ENCODE measurements at places on chromosomes 5 and 9.

DNA sequence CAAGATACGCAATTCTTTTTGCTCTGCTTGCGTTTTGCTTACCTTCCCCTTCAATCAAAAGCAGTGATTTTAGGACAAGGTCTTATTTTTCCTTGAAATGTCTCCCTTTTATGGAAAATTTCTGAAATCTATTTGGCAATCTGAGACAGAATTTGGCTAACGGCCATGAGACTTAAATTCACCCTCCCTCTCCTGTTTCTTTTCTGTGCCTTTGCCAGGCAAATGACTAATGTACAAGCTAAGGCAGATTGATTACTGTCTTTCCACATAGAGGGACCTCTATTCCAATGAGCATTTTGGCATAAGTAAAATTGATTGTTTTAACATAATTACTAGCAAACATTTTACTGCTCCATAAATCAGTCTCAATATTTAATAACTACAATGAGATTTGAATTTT lies 31.7 kb downstream of the FAM81B start:
- no peak for DNase-seq

DNA sequence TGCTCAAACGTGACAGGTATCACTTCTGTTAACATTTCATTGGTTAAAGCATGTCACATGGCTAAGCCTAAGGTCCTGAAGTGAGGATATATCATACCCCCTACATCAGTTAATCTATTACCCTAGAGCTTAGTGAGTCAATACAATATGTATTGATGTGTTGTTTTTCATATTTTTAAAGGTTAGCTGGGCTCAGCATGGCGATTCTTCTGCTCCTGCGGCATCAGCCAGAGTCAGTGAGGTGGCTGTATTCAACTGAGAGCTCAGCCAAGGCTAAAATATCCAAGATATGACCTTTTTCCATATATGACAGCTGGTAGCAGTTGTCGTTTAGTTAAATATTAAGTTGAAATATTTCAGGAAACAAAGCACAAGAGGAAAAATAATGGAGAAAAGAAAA lies 38.5 kb upstream of the MPDZ start:
- DNase-seq: no peak

DNA sequence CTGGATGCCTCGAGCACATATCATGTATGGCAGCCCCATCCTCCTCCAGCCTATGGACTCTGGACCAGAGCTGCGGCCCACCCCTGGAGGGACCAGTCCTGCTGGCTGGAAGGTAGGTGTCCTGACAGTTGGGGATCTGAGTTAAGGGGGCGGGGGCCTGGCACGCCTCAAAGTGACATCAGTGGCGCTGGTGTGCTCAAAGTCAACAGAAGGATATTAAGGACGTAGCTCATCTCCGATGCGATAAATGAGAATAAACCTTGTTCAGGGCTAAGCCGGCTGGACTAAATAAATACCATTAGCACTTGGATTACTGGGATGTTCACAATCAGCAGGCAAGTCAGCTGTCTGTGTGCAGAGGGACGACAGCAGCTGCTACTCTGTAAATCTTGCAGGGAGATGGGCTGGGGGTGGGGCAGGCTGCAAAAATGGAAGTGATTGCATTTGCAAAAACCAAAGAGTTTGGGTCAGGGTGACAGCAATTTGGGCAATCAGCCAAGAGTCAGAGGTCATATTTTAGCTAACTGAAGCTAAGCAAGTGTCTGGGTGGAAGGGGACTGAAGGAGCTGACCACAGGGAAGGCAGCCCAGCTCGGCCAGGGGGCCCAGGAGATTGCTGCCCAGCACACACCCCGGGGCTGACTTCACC lies 80.0 kb upstream of the LRRTM2 start:
- DNase-seq: no peak

DNA sequence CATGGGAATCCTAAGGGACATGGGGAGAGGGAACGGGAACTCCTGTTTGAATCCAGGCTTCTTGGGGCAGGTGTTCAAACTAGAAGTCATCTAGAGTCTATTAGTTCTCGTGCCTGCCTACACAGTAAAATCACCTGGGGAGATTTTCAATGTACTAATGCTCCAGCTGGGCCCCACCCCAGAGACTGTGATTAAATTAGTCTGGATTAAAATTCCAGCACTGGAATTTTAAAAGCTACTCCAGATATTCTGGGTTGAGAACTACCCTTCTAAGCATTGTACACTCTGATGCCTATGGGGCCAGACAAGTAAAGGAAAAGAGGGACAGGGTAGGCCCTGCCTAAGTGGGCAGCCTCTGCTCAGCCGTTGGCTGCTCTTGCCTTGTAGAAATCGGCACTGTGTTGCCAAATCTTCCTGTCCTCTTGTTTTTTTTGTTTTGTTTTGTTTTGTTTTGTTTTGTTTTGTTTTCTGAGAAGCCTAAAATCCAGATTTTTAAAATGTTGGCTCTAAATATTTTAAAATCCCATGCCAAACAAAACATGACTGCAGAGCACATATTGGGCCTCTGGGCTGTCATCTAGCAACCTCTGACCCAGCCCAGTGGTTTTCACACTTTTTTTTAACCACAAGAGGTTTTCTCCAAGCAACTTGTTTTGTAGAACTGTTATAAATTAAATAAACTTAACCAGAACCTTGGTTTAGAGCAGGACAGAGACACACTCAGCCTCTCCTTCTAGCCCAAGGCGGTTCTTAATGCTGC lies 29.0 kb downstream of the ADRB2 start:
- no peak for DNase-seq

- no peak for DNase-seq
Observed at GRCh38 chr9:97903177-97903576, 19.1 kb downstream of the TRMO start.

DNA sequence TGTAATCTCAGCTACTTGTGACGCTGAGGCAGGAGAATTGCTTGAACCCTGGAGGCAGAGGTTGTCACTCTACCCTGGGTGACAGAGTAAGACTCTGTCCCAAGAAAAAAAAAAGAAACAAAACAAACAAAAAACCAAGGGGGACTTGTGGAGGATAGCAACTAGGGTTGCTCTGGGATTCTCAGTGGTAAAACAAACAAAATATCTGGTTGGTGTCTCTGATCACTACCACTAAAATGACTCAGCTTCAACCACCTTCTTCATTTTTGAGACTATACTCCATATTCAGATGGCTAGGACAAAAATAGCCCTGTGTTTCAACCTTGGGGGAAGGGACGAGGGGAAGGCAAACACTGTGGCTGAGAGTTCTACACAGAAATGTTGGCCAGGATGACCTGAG lies 110.3 kb downstream of the ARRDC3 start:
- peak; percentile 38 for DNase-seq

DNA sequence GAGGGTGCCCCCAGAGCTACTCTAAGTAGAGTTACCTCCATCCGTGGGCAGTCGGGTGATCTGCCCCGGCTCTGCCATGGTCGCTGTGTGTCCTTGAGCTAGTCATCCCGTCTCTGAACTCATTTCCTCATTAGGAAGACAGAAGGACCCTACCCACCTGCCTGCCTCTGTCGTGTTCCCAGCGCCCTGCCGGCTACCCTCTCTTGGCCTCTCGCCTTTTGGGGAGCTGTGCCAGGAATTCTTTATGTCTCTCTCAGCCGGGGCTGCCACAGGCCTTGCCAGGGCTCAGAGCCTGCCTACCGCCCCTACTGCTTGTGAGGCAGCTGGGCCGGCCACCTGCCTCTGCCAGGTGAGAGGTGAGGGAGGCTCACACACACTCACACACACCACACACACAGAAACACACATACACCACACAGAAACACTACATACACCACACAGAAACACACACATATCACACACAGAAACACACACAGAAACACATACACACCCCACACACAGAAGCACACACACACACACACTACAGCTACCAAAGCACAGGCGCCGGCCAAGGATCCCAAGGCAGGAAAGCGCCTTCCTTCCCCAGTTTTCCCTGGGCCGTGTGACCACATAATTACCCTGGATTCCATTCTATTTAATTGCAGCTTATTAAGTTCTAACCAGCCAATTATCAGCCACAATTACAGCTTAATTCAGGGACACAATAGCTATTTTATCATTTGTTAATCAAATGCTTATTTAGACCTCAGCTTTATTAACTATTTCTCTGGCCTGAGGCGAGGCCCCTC lies 41.7 kb downstream of the UNC5A start:
- no peak for DNase-seq

DNA sequence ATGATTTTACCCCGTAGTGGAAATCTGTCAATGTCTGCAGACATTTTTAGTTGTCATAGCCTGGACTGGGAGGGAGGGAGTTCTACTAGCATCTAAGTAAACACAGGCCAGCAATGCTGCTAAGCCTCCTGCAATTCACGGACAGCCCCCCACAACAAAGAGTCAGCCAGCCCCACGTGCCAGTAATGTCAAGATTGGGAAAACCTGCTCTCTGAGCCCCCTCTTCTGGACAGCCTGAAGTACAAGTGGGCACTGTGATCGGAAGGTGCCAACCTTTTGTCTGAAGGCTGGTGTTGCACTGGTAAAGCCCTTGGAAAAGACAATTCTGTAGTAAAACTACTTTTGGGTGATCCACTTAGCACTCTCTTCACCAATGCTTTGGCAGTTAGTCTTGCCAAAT lies 154.5 kb downstream of the TARS1 start:
- no peak for DNase-seq

GRCh38 chr5:134664448-134664847 lies 15.9 kb downstream of the SEC24A start:
- DNase-seq: no peak

DNA sequence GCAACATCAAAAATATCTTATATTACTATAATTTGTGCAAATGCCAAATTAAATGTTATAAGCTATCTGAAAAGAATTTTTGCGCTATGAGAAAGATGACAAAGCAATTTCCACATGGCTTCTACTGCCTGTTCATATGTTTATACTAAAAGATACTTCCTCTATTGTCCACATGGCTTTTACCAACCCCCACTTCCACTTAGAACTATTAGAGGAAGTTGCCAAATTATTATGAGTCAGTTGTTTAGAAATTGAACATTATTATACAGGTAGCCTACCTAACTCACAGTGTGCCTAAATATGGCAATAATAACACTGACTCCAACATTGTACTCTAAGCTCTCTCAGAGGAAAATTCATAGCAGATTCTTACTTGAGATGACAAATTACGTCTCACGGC lies 37.6 kb upstream of the SLC27A6 start:
- no peak for DNase-seq
